Anterior cingulate cortex (tissue), 58 donors: ENCODE measurements at places on chromosomes 2 and 18.

DNA sequence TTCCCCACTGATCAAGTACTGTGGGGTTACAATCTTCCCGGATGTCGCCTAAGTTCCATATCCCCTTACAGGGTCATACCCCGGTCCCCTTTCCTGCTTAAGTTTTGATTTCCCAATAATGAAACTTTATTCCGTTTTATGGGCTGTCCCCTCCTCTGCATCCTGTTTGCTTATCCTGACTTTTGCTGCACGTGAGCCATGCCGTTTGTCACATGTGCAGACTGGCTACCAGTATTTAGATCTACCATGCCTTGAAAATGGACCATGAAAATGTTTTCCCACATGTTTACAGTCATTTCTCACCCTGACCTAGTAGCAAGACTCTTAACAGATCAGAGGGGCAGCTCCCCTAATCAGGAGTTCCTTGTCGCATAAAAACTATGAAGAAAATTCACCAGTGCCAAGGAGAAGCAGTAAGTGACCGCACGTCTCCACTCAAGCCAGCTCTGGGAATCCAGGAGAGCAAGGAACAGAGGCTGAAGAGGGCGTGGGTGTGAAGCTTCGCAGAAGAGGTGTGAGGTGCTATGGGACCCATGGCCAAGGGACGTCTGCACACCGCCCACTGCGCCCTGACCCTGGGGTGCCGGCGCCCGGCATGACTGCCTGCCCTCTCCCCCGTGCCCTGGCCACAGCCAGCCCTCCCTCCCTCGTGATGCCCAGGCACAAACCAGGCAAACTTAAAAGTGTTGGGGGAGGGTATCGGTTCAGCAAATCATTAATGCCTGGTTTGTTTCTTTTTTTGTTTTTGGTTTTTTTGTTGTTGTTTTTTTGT lies 440.8 kb upstream of the SALL3 start:
- no peak for DNase-seq

- DNase-seq = peak; percentile 26
Measured at GRCh38 chr2:171160956-171161740, 455 bp upstream of the TLK1 start.

DNA sequence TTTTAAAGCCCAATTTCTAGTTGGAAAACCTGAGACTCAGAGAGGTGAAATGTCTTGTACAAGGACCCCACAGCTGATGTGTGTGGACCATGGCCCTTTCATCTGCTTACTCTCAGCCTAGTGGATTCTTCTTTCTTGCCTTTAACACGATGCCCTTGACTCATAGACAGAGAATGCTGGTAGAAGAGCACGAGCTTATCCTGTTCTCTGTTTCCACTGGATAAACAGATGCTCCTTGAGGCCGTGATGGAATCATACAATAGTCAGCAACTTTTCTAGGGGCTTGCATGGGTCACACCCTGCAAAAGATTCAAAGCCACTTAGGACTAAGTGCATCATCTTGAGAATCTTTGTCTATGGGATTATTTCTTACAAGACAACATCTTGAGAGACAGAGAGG lies 50.9 kb downstream of the MYCN start:
- DNase-seq = no peak

DNA sequence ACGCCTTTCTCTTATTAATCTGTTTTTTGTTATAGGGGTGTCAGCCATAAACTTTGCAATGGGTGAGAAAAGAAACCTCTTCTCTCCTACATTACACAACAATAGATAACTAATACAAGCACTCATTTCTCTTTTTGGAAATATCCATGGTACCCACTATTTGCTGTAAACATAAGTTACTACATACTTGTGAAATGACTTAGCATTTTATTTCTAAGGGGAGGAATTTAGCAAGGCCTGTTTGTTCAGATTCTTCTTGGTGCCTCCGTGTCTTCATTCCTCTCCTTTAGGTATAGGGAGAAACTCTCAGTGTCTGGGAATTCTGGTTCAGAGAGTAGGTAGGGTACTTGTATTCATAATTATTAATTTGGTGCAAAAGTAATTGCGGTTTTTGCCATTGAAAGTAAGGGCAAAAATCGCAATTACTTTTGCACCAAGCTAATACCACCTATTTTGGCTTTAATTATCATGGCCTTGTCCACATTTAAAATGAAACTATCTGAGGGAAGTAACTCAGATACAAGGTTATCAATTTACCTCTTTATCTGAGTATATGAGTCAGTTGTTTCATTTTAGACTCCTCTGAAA lies 134.8 kb downstream of the MREG start:
- no peak for DNase-seq

GRCh38 chr2:74577448-74577847 lies 22.9 kb downstream of the DOK1 start:
- DNase-seq = no peak

GRCh38 chr2:12263730-12264129 lies 453.0 kb upstream of the TRIB2 start:
- DNase-seq = no peak

- DNase-seq = no peak
Measured at GRCh38 chr2:108367014-108367413, 10.7 kb upstream of the SULT1C4 start.

DNA sequence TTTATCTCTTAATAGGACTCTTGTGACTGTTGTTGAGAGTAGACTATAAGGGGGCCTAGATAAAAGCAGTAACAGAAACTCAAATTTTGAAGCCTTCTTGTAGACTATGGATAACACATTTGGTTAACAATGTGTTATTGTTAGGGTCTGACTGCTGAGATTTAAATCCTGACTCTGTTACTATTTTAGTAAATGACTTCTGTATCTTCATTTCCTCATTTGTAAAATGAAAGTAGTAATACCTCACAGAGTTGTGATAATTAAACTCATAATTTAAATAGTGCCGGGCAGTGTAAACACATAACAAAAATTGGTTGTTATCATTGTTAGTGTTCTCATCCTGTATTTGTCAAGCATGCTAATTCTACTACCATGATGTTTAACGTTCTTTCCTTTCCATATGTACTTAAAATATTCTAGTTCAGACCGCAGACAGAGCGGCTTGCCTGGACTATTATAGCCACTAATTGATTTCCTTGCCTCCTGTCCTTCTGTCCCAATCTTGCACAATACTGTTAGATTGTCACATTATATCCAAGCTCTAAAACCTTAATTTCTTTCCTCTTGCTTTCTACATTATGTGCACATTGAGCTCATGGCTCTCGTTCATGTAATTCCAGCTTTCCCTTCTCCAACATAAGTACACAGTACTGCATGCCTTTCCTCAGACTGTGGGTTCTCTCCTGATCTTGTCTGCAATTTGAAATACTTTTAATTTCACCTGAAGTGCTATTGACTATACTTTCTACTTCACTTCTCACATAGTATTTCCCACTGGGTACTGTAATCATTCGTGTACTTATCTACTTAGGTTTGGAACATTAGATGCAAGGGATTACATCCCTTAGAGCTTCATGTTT lies 48.4 kb downstream of the RBBP8 start:
- no peak for DNase-seq

GRCh38 chr2:238461916-238462315 lies 35.2 kb downstream of the ASB1 start:
- DNase-seq = no peak

- DNase-seq = no peak
Measured at GRCh38 chr2:232238108-232238507, 140.4 kb upstream of the ALPP start.

GRCh38 chr2:179307616-179308371 lies 43.2 kb upstream of the SESTD1 start:
- no peak for DNase-seq

GRCh38 chr2:1728821-1729220 lies 15.5 kb downstream of the PXDN start:
- DNase-seq = no peak

- no peak for DNase-seq
Measured at GRCh38 chr2:43223521-43224001, 2.8 kb downstream of the ZFP36L2 start.

GRCh38 chr2:14828968-14829367 lies 196.5 kb downstream of the LRATD1 start:
- no peak for DNase-seq

DNA sequence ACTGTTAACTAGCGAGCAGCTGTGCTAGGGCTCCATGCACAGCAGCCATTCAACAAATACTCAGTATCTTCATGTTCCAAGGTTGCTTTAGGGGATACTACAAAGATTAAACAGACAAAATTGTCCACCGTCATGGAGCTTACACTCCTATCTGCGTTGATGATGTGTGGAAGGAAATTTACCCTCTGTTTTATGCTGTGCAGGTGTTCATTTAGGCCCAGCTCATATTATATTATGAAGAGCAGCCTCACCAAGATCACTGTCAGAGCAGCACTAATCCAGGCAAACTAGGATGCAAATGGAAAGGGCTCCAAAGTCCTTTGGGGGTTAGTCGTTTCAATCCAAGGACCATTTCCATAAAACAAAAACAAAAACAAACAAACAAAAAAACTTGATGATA lies 13.4 kb upstream of the WIPF1 start:
- no peak for DNase-seq

DNA sequence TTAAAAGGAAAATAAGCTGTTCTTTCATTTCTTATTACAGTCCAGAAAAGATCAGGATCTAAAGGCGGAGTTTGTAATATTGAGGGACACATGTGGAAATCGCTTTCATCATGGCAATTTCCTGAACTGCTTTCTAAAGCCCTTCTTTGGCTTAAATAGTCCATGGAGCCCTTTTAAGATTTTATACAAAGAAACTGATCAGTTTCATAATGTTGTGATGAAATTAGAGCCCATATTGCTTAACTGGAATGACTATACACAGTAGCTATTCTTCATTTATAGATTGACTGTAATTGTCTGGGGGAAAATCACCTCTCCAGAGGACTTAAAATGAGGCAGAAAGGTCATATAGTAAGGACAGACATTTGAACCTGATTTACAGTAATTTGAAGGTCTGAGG lies 322.2 kb downstream of the ETAA1 start:
- no peak for DNase-seq

- DNase-seq = no peak
Measured at GRCh38 chr18:43877616-43878321, 600.5 kb upstream of the SYT4 start.

GRCh38 chr2:151071906-151072305 lies 189.8 kb downstream of the RBM43 start:
- no peak for DNase-seq

GRCh38 chr2:16031058-16031847 lies 90.9 kb downstream of the MYCN start:
- no peak for DNase-seq

DNA sequence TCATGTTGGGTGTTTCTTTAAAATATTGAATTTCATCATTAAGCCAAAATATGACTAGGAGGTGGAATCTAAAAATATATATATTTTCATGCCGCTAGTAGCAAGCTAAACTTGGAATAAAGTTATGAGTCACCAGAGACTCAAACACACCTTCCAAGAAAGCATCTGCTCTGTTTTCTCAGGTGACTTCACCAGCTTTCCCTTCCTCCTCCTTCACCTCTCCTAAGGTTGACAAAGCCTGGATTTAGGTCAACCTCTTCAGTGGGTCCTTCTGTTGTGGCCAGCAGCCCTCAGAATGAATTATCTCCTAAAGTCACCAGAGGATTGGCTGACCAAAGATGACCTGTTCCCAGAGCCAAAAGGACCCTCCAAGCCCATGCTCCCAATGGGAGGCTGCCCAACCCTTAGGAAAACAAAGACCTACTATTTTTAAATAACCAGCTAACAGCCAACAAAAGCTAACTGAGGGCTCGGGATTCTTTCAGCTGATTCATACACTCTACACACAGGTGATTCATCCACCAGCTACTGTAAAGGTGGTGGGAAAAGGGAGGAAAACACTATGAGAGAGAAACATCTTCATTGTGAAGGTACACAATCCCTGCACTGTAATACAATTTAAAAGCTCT lies 113.9 kb downstream of the MYO5B start:
- no peak for DNase-seq

GRCh38 chr2:58919316-58919715 lies 678.2 kb upstream of the FANCL start:
- no peak for DNase-seq

- no peak for DNase-seq
Measured at GRCh38 chr18:44033144-44033701, 647.5 kb upstream of the SETBP1 start.

GRCh38 chr2:8352296-8352695 lies 329.6 kb upstream of the ID2 start:
- no peak for DNase-seq

DNA sequence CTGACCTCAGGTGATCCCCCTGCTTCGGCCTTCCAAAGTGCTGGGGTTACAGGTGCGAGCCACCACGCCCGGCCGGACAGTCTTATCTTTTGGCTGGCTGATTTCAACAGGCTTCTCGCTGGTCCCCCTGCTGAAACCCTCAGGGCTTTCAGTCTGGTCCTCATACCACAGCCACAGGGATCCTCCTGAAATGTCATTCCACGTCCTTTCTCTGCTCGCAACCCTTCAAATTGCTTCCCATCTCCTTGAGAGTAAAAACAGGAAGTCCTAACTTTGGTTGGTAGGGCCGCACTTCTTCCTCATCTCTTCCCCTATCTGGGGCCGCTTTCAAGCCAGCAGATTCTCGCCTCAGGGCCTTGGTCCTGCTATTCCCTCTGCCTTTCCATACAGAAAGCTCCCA lies 1.4 kb upstream of the CAB39 start:
- DNase-seq = no peak

DNA sequence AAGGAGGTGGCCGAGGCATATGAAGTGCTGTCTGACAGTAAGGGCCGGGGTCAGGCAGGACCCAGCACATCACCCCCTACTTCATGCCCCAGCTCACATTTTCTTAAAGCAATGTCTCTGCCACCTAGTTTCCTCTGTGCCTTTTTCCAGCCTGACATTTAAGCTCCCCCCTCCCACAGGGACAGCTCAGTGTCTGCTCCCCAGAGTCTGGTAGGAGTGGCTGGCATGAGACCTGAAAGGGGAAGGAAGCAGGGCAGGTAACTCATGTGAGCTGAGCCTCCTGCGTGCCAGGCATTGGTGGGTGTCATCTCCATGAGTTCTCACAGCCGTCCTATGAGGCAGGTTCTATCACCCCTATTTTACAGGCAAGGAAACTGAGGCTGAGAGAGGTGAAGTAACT lies 1.5 kb downstream of the DNAJB2 start:
- no peak for DNase-seq

DNA sequence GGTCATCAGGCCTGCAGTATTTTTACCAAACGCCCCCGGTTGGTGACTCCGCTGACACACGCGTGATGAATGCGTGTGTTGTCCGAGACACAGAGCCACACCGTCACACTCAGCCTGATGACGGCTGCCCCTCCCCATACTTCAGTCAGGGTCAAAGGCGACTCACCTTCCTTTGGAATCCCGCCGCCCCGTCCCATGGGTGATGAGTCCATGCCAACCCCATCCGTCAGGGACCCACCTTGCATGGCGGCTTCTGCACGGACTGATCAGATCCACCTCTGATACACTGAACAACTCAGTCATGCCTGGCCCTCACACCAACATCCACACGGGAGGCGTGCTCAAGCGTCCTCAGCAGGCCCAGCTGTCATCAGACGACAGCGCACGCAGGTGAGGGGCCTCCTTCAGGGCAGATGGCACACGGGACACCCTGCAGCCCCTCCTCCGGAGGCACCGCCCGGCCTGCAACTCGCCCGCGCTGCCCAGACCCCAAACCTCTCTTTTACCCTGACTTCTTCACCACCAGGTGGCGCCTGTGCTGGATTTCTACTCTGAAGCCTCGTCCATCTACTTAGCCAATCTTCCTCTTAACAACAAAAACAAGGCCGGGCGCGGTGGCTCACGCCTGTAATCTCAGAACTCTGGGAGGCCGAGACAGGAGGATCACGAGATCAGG lies 89.2 kb downstream of the ZNF516 start:
- DNase-seq = no peak
